ENCODE measurements at places on chromosomes 7 and 10.

GRCh38 chr10:93070378-93071176 is 3.1 kb upstream of the CYP26A1 start:
- DNase-seq: no peak

- no peak for DNase-seq
Observed at GRCh38 chr10:130985158-130985753, 326.3 kb downstream of the TCERG1L start.

DNA sequence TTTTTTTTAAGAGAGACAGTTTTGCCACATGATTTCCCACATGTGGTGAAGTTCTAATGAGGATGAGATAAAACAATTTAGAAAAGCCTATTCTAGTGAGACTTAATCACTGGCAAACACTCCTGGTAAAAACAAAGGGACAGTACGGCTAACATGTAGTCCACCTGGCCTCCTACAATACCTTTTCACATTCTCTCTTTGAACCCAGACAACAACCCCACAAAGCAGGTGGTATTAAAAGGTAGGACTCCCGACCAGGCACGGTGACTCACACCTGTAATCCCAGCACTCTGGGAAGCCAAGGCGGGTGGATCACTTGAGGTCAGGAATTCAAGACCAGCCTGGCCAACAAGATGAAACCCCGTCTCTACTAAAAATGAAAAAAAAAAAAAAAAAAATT is 12.4 kb downstream of the PARD3 start:
- no peak for DNase-seq

DNA sequence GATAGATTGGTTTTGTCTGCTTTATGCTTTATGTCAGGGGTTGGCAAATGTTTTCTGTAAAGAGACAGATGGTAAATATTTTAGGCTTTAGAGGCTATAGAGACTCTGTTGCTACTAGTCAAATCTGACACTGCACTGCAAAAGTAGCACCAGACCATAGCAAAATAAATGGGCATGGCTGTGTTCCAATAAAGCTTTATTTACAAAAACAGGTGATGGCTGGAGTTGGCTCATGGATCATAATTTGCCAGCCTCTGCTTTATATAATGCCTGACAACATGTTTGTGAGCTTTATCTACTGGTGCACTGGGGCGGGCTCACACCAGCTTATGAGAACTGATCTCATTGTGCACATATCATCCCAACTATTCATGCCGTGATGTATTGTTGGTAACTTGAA is 120.1 kb downstream of the PLXDC2 start:
- DNase-seq: no peak

- no peak for DNase-seq
Observed at GRCh38 chr10:6009150-6009549, 31.8 kb upstream of the IL15RA start.

- DNase-seq: no peak
Observed at GRCh38 chr7:121957626-121958025, 84.7 kb downstream of the PTPRZ1 start.

GRCh38 chr10:117222552-117222951 is 18.4 kb upstream of the SLC18A2 start:
- DNase-seq: no peak

- no peak for DNase-seq
Observed at GRCh38 chr7:30472784-30473775, 5.5 kb downstream of the NOD1 start.

DNA sequence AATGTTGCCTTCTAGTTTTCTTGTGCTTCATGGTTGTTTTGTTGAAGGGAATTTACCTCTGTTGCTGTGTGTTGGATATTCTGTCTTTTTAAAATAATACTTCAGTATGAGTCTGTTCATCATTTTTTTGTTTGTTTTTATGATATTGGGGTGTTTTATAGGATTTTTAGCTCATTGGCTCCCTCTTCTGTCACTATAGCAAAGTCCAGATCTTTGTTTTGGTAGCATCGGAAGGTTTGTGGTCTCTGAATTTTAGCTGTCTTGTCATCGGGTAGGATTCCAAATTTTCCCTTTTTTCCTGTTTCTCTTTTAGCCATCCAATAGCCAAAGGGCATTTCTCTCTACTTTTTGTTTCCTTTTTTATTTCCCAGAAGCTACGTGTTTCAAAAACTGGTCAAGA is 91.4 kb downstream of the EXOC4 start:
- DNase-seq: no peak

Data from stimulated activated CD4-positive, alpha-beta T cell treated with anti-CD3 and anti-CD28 coated beads, Interleukin-15, amount 100 ng/mL, for 48 hours (primary cell).